ENCODE measurements at places on chromosomes 3 and 15.
A peak's percentile ranks its signal among the peaks of the same experiment; 100 is the strongest.

GRCh38 chr3:131178710-131179375 lies 152.2 kb downstream of the NEK11 start:
- no peak for DNase-seq

DNA sequence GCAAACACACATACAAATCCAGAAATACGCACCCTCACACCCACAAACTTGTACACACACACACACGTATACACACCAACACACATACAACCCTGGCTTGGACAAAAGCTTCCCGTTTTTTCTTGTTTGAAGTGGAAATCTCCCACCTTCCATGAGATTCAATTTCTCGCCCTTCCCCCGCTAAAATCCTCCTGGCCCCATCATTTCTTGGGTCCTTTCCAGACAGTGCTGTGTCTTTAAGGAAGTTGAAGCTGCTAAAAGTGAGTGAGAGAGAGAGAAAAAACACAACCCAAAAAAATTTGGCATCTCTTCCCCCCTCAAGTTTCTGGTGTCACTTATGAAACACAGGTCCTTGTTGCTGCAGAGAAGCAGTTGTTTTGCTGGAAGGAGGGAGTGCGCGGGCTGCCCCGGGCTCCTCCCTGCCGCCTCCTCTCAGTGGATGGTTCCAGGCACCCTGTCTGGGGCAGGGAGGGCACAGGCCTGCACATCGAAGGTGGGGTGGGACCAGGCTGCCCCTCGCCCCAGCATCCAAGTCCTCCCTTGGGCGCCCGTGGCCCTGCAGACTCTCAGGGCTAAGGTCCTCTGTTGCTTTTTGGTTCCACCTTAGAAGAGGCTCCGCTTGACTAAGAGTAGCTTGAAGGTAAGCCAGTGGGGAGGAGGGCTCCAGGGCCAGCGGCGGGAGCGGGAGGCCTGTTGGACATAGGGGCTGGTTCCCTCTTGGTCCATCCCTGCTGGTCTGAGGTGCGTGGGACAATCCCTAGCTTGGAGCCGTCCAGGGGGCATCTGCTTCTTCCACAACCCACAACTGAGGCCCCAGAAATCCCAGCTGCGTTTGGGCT lies at the start of gene ISLR:
ISLR (plus strand) TSS at position 331 of the 839 bp plus-strand sequence. CDS start 1,149 bp downstream, outside the sequence.
- no peak for DNase-seq

DNA sequence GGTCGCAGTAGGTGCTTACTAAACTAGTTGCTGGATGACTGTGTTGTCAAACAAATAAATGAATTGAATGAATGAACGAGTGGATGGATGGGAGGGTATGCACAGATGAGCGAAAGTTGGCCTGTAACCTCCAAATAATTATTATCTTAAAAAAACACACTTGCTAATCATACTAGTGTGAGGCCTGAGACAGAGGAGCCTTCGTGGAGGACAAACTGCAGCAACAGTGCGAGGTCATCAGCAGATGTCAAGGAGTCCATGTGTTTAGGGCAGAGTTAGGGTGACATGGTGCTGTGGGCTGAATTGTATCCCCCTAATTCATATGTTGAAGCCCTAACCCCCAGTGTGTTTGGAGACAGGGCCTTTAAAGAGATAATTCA lies 24.4 kb downstream of the CORO2B start:
- DNase-seq, result peak; percentile 48

DNA sequence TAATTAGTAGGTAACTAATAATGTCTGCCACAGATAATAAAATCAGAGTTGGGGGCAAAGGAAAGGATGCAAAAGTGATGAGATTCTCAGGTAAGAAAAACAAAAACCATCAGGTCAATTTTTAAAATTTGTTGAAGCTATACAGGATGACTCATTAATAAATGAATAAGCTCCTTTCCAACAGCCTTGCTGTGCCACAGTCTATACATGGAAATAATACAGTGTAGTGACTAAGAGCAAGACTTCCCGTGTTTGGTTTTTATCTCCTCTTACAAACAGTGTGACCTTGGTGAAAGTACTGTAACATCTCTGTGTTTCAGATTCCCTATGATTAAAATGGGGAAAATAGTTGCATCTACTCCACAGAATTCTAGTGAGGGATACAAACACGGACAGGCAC lies 331.6 kb downstream of the PYDC2 start:
- DNase-seq, result no peak

DNA sequence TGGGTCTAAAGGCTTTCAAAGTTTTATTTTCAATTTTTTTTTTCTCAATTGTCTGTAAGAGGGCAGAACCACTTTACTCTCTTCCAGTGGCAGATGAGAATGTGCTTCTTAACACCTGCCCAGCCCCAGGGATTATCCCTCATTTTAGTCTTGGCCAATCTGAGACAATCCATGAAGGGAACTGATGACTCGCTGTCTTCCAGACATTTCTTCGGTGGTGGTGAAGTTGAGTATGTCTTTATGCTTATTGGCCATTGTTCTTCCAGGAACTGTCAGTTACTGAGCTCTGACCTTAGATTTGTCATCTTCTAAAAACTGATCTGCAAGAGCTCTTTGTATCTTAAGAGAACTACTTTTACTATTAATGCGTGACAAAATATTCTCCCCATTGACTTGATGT lies 139.5 kb downstream of the TJP1 start:
- DNase-seq, result no peak

Data from hematopoietic multipotent progenitor cell treated with erythropoietin and hydrocortisone succinate and interleukin-3 and kit ligand, for 6 days (in vitro differentiated cells).